Germinal center (tissue), 1 donor: ENCODE measurements at places on chromosomes 16 and 17.

DNA sequence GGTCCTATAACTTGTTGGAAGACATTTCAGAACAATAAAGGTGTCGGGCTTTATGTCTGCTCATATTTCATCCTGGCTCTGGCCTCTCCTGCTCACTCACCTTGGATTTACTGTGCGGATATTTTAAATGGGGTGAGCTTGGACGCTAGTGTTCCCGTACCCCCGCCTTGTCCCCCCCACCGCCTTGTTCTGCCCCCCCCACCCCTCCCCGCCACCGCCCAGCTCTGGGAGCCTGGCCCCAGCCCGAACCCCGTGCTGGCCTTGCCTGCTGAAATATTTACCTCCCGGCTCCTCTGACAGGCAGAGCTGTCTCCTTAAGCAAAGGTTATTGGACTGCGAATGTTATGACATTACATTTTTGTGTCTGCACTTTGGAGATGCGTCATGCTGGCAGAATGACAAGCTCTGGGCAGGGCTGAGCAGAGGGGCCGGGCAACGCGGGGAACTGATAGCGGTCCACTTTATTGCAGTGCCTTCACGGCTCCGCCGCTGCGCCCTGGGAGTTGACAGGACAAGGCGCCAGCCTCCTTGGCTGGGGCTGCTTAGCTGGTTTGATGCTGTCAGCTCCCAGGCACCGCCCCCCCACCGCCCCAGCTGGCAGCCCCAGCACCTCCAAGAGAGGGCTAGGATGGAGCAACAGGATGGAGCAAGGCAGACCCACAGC is 222.5 kb upstream of the GSE1 start:
- no peak for DNase-seq

DNA sequence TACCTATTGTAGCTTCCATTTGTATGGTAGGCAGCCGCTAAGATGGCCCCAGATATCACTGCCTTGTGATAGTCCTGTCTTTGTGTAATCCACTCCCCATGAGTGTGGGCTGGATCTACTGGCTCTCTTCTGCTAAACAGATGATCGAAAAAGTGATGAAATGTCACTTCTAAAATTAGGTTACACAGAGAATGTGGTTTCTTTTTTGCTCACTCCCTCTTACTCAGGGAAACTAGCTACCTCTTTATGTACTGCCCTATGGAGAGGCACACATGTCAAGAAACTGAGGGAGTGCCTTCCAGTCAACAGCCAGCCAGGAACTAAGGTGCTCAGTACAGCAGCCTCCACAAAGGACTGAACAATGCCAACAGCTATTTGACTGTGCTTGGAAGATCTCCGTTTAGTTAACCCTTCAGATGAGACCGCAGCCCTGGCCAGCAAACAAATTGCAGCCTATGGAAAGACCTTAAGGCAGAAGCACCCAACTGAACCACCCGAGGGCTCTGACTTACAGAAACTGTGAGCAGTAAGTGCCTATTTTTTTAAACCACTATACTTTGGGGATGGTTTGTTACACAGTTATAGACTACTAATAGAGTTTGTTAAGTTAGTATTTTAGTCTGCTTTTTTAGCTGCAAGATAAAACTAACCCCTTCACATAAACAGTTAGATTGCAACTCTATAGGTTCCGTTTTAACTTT is 113.2 kb upstream of the MAF start:
- DNase-seq = no peak

- DNase-seq = peak; percentile 32
Measured at GRCh38 chr17:48997827-48998586, 822 bp downstream of the IGF2BP1 start.

GRCh38 chr17:72125742-72126141 is 4.9 kb downstream of the SOX9 start:
- DNase-seq = no peak

- DNase-seq = no peak
Measured at GRCh38 chr17:17675416-17675815, 5.8 kb upstream of the RAI1 start.

GRCh38 chr17:81885869-81886548 is 5.4 kb downstream of the ALYREF start:
- DNase-seq = no peak

DNA sequence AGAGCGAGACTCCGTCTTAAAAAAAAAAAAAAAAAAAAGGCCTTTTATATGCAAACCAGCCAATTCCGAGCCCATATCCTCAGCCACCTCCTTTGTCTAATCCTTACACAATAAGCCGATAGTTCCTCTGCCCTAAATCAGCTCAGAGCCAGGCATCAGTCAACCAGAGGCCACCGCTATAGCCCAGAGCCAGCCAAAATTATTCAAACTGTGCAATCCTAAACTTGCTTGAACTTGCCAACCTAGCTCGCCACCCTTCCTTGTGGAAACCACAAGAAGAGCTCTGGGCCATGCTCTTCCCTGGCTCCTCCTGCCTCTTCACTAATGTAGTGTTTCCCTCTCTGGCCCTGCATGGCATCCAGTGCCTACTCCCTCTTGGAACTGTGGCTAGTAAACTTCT is 17.7 kb downstream of the ITGAL start:
- DNase-seq = no peak

GRCh38 chr17:19377602-19378415 is 489 bp upstream of the MAPK7 start:
- peak; percentile 100 for DNase-seq

DNA sequence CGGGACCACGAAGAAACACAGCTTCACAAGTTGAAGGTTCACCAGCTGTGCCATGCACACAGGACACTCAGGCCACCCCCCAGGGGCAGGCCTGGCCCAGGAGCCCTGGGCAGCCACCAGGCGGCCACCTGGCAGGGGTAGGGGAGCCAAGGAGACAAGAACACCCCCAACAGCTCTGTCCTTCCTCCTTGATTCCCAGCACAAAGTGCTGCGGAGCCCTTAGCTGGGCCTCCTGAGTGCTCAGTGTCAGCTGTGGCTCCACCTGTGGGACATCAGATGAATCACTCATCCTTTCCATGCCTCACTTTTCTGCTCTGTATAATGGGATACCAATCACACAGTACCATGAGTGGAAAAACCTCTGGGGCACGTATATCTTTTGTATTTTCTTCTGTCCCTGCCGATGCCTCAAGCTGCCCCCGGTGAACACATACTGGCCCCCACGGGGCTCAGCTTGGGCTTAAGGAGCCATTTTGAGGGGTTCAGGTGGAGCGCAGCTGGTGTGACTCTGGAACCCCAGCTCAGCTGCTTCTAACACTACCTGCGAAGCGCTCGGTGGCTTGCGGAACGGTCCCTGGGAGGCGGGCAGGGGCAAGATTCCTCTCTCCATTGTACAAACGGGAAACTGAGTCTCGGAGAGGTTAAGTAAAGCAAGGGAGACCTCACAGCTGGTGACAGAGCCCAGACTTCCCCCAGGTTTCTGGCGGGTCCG is 12.0 kb downstream of the GALK1 start:
- peak; percentile 69 for DNase-seq

DNA sequence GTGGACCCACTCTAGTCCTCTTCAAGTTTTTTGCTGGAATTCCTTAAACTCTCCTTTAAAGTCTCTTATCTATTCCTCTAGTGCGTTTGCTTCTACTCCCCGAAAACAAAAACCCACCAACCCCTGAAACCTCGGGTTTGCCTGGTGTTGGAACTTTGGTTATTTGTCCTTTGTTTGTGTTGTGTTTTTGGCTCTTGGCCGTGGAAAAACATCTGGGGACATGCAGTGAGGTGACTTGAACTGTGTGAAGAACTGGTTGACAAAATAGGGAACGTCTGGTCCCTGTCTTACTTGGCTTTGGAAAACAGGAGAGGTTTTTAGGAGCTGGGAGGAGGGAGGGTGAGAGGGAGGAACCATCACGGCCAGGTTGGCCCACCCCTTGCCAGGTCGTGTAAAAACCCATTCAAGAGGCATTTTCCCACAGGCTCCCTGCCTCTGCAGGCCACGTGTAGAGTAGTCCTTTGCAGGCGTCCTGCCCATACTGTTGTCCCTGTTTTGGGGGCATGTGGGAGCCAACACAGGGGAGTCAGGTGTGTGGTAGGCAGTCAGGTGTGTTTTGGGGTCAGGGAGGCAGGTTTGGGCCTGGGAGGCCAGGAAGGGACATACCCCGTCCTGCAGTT is 169.3 kb downstream of the RAB11FIP4 start:
- DNase-seq = no peak

DNA sequence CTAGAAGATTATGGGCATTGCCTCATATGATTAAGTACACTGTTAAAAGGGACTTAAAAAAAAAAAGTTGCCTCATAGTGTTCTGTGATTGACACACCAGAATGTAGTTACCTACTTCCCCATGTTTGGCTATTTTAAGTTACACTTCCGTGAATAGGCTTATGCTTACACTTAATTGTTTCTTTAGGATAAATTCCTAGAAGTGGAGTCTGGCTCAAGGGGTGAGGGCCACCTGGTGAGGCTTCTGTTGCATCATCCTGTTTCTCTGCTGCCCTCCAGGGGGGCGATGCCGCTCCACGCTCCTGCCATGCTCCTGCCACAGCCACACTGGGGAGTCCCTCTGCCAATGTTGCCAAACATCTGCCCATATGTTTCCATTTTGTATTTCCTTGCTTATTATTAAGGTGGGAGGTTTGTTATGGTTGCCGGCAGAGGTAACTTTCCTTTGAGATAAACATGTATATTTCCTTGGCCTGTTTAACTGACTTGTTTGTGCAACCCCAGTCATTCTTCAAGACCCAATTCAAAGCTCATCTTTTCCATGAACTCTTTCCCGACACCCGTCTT is 73.1 kb downstream of the KSR1 start:
- no peak for DNase-seq

DNA sequence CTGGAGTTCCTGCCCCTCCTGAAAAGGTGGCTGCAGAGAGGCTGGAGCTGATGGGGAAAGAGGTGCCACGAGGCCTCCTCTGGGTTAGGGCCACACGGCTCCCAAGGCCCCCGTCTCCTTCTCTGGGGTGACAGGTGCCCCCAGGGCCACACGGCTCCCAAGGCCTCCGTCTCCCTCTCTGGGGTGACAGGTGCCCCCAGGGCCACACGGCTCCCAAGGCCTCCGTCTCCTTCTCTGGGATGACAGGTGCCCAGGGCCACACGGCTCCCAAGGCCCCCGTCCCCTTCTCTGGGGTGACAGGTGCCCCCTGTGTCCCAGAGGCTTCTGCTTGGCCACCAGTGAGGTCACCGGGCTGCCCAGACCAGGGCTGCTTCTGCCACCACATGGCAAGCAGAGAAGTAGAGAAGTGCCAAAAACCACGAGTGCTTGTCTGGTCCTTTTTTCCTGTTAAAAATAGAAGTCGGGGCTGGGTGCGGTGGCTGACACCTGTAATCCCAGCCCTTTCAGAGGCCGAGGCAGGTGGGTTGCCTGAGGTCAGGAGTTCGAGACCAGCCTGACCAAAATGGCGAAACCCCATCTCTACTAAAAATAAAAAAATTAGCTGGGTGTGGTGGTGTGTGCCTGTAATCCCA is 4.1 kb downstream of the CAPN15 start:
- no peak for DNase-seq

GRCh38 chr16:67964477-67965131 is 3.8 kb downstream of the SLC12A4 start:
- DNase-seq = no peak

GRCh38 chr17:19448341-19449268 is 37.6 kb downstream of the RNF112 start:
- no peak for DNase-seq

- no peak for DNase-seq
Measured at GRCh38 chr16:55048745-55049144, 118.1 kb downstream of the IRX5 start.
